ENCODE measurements at places on chromosomes 12 and 14.

DNA sequence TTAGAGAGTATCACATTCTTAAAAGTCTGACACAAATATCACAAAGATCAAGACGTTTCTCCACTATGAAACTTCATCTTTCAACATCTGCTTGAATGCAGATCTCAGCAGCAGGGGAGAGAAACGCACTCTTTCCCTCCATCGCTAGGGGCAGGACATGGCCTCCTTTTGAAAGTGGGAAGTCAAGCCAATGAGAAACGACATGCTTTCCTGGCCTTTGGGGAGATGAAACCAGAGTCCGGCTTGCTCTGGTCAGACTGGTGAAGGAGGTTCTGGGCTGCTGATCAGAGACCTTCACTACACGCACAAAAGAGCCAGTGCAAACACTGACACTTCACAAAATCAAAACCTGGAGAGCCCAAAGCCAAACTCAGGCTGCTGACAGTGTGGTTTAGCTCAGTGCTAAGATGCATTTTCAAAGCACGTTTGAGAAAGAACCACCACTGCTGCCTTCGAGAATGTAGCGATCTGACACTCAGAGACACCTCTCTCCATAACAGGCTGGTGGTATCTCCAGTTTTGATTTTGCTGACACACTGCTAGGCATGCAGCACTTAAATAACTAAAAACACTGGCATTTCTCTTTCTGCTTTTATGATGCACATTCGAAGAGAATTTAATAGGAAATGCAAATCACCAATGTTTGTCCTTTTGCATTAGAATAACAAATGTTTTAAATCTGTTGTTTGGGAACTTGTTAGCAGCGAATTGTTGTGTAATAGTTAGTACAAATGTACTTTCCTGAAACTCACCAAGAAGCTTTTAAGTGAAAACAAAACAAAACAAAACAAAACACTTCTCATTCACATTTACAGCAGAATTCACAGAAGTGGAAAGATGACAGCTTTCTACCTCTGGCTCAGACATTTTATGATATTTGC is 93.9 kb upstream of the OVCH1 start:
- DNase-seq: no peak

DNA sequence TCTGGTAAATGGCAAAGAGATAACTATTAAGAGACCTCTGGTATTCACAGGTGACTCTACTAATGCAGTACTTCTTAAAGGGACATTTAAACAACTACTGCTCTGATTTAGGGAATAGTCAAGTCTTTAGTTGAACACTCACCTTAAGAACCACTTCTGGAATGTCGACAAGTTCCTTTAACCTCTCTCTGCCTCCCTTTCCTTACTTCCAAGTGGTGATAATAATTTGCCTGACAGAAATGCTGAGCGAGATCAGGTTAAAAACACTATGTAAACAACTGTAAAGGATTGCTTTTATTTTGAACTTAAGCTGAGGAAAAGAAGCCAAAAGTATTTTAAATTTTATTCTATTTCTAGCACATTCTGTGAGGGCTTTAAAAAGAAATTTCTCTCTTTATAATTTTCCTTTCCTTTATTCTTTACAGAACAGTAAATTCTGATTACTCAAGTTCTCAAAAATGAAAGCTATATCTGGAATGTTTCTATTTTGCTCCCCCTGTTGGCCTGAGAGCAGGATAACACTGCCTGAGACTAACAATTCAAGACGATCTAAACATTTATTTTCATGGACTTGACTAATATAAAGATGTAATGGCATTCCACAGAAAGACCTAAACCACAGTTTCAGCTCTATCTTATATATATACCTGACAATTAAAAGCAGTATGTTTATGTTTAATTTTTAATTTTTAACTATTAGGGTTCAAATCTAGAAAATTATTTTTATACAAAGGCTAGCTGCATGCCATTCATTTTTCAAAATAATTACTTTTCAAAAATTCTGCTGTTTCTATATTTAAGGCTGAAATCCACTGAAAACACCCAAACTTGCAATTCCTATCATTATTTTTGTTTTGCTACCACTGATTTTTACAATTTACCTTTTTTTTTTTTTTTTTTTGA is 29.2 kb downstream of the ZCCHC8 start:
- DNase-seq: peak; percentile 69

GRCh38 chr14:26935733-26936132 is 337.9 kb upstream of the NOVA1 start:
- DNase-seq: no peak

- no peak for DNase-seq
These were observed 36.8 kb upstream of the PLEKHG6 start for GRCh38 chr12:6273541-6274230.

DNA sequence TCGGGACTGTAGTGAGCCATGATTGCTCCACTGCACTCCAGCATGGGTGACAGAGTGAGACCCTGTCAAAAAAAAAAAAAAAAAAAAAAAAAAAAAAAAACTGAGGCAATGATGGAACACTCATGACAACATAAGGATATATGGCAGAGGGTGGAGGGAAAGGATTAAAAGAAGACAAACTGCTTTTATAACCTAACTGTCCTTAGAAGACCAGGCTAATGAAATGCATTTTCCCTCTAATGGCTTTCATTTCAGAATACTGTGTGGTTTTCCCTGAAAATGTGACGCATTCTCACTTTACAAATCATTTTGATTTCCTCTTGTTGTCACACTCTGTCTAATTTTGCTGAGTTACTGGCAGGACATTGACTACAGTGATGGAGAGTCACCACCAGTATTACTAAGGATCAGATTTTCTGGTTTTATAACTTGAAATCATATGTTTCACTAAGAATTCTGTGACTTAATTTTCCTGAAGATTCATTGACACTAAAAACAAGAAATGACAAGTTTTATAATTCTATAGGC is 137.6 kb upstream of the SSTR1 start:
- no peak for DNase-seq

GRCh38 chr12:132529906-132530305 is 40.0 kb downstream of the FBRSL1 start:
- peak; percentile 14 for DNase-seq

- no peak for DNase-seq
These were observed 16.8 kb downstream of the CLMN start for GRCh38 chr14:95302667-95303506.

DNA sequence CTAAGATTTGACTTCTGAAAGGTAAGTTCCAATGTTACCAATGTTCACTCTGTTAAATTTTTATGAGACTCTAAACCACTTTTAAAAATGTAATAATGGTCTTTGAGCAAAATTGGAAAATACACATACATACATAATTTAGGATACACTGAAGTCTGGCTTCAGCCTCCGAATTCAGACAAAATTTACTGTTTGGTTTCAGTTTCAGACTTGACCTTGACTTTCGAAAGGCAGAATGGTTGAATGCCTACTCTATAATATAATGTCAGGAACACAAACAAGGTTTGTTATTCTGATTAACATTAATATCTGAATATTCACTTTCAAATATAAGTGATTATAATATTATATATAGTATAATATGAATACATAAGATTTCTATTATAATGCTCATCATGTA is 74.1 kb upstream of the KRAS start:
- no peak for DNase-seq

DNA sequence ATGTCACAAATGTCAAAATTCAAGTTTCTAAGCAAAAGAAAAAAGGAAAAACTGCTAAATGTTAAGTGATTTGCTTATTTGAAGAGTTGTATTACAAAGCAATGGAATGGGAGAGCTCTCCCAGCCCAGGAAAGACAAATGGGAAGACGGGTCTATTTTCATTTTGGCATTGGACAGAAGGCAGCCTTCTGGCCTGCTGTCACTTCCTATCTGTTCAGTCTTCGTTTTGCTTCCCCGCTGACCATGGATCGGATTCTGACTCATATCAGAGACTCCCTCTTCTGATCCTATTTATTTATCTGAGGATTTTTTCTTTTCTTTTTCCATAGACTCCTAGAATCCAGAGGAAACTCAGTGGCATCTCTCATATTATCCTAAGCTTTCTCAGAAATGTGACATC is 634.9 kb downstream of the DIO2 start:
- DNase-seq: no peak

GRCh38 chr12:21819678-21820077 is 45.2 kb upstream of the KCNJ8 start:
- no peak for DNase-seq

Data from hematopoietic multipotent progenitor cell treated with erythropoietin and hydrocortisone succinate and interleukin-3 and kit ligand, for 8 days (in vitro differentiated cells).